ENCODE measurements at places on chromosomes 16 and 17.

- DNase-seq = no peak
Measured at GRCh38 chr17:64133546-64134215, 3.7 kb upstream of the ERN1 start.

GRCh38 chr17:43341715-43342588 lies 56.8 kb upstream of the ARL4D start:
- no peak for DNase-seq

DNA sequence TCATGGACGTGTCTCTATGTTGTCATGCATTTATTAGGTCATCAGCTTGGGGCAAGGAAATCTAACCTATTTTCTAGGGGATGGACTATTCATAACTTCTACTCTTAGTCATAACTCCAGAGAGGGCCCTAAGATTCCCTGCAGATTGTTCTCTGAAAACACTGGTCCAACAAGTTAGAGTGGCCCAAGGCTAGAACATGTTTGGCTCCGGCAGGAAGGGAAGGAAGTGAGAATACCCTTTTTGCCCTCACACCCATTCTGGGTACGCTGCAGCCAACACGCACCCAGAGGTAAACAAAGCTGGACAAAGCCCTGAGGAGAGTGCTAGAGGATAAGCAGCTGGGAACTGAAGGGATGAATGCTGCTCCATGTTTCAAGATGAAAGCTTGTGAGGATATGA lies 9.9 kb downstream of the C16orf86 start:
- DNase-seq = no peak

DNA sequence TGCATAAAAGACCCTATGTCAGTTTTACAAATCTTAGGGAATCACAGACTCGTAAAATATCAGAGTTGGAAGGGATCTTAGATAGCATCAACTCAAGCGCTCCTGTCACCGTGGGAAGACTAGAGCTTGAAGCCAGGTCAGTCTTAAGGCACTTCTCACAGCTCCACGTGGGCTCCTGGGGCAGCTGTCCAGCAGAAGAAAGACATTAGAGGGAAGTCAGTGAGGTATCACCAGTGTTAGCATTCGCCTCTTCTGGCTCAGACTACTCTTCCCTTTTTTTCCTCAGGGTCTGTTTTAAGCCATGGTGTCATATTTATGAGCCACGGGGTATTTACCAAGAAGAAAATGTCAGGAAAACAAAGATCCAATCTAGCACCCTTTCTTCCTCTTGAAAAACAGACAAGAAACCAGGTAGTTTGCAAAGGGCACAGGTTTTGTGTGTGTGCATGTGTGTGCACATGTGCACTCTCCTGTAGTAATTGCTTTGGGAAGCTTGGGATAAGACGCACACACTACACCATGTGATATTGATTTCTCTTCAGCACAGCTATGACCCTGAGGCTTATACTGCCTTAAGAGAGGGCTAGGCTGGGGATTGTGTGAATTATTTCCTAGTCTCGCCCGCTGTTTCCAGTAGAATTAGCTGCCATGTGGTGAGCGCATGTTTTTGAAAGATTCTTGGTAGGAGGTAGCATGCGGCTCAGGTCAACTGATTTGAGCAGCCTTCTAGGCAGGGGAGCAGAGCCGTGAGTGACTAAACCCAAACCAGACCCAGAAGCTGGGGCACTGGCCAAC lies 61.0 kb upstream of the ELAC2 start:
- DNase-seq = no peak

DNA sequence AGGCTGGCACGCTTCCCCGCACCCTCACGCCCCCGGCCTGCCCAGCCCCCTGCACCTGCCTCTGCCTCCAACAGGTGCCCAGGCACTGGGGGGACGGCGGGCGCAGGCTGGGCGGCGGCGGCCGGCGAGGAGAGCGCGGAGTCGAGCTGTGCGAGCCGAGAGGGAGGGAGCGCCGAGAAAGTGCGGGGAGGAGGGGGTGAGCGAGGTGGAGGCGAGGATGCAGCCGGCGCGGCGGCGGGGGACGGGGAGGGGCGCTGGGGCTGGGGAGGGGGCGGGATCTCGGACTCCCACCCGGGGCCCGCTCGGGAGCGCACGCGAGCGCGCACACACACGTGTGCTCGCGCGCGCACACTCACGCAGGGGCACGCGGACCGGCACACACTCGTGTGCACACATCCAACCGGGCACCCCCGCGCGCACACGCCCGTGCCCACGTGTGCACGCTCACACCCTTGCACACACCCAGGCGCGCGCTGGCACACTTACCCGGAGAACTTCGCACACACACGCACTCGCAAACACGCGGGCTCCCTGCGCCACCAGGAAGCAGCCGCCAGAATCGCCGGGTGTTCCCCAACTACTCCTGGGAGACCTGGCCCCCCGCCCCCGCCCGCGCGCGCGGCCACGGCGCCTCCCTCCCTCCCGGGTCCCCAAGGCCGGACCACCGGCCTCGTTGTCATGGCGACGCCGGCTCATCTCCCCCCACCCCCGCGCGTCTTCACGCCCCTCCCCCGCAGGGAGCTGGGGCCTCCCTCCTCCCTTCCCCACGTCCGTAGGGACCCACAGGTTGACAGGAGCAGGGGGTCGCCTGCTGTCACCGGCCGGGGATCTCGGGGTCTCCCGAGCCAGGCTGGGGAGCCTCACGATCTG lies at the start of gene DOC2A:
Gene DOC2A (minus strand): TSS at position 184 of the 870 bp plus-strand sequence. CDS start 805 bp downstream, outside the sequence.
- no peak for DNase-seq

DNA sequence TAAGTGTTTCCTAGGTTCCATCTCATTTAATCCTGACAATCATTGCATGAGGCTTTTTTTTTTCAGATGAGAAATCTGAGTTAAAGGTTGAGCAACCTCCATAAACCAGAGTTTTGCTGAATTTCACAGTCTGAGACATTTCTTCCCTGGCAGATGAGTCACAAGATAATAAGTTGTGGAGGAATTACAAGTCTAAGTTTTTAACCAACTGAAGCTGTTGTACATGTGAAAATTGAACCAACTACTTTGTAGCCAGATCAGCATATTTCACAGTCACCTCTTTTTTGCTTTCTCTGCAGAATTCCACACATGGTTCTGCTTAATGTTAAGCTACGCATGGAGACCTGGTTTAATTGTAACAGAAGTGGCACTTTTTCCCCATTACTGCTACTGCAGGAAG lies 765.6 kb downstream of the CDH11 start:
- no peak for DNase-seq

GRCh38 chr17:66850692-66851091 lies 15.8 kb downstream of the CACNG5 start:
- DNase-seq = no peak

DNA sequence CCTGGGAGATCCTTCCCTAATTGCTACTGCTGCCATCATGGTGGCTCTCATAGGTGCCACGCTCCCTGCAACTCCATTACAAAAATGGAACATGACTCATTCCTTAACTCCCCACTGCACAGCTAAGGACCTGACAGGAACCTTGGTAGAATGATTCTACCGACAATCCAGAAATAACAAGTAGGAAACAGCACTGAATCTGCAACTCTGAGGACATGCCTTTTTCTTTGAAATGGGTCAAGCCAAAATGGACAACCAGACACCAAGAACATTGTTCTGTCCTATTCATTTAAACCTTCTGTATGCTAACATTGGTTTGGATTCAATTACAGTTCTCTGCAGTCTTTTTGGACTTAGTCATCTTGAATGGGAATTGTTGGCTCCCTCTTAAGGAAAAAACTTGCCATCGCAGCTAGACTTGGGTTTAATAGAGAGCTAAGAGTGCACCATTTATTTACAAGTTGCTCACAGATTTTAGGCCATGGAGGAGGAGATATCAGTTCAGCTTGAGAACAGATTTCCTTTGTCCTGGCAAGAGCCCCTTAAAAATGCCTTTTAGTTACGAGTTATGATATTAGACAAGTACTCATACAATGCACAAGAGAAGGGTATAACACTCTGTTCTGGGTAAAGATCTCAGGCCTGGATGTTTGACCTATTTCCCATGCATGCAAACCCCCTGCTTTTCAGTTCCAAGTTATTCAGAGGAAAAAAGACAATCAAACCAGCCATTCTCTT lies 20.9 kb upstream of the NSRP1 start:
- DNase-seq = no peak

- DNase-seq = no peak
Measured at GRCh38 chr17:28938552-28938951, 12.8 kb downstream of the PHF12 start.

DNA sequence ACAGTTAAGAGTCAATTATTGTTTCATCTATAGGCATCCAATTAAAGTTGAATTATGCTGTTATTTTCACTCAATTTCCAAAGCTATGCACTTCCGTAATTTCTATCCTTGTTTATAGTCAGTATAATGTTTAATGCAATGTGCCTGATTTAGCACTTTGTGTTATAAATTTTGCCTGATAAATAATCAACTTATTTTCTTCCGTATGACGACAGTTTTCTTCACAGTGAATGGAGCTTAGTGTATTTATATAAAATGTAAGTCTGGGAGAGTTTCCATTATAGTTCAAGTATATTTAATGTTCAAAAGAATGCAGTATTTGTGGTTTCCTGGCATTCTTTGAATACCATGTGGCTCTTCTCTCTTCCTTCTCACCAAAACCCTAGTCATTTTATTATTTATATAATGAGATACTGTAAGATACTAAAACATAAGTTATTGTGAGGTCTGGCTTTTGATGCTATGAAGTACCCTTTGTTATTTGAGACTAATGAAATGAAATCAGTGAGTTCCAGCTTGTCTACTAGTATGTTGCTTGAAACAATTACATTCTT lies 240.6 kb downstream of the PRKCA start:
- DNase-seq = no peak

DNA sequence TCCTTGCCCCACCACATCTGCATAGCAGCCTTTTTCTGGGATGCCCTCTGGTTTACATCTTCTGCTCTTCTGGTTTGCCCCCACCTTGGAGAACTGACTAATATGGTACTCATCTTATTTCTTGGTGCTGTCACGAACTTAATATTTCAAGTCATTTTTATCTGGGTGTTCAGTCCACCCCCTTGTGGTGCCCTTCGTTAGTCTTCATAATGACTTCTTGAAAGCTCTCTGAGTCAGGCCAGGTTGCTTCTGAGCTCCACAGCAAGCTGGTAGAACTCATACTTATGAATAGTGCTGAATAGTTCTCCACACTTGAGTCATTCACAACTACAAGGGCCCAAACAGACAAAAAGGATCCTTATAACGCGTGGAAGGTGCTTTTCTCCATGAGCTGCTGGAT lies 35.8 kb upstream of the TEKT3 start:
- DNase-seq = no peak

DNA sequence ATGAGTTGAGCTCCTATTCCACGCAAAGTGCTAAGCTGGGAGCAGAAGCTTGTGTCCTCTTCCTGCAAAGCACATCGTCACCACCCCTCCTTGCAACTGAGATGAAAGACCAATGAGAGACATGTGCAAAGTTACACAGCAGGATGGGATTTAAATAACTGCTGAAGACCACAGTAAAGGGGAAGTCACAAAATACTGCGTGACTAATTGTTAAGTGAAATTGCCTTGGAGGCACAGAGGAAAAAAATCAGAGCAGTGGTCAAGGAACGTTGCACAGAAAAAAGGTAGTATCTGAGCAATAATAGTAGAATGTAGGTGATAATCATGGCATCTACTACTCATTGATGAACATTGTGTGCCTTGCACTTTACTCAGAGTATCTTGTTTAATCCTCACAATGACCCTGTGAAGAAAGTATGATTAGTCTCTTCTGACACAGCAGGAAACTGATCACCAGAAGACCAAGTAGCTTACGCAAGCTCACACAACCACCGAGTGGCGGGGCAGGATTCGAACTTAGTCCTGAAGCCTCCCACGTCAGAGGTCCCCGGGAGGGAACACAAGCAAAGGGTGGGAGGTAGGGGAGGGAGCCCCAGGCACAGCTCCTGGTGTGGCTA lies 15.4 kb upstream of the MYO18A start:
- DNase-seq = no peak

- no peak for DNase-seq
Measured at GRCh38 chr17:5424909-5425308, 4.9 kb downstream of the RPAIN start.

DNA sequence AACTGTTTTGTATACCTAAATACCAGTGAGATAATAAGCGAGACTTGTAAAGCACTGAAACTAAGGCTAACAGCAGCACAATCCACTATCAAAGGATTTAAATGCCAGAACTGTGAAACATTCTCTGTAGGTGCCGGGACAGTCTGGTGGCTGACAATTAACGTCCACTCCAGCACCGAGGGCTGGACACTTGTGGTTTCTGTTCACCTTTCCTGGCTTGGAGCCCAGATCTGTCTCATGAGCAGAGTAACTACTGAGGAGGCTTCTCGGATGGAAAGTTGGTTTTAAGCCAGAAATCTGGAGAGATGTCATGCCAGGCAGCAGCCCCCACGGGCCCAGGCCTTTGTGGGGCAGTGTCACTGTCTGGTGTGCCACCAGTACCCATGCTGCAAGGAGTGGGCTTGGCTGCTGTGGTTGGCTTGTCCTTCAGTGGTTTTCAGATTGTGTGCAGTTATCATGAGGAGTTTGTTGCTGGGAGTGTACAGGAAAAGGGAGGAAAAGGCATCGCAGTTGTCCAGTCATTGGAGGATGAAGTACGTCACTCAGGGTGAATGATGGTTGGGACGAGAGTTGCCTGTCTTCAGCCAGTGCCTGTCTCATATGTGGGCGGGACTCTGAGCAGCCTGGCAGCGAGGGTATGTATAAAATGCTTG lies 35.5 kb downstream of the UBN1 start:
- no peak for DNase-seq

GRCh38 chr16:16067127-16067526 lies 117.7 kb downstream of the ABCC1 start:
- DNase-seq = no peak

DNA sequence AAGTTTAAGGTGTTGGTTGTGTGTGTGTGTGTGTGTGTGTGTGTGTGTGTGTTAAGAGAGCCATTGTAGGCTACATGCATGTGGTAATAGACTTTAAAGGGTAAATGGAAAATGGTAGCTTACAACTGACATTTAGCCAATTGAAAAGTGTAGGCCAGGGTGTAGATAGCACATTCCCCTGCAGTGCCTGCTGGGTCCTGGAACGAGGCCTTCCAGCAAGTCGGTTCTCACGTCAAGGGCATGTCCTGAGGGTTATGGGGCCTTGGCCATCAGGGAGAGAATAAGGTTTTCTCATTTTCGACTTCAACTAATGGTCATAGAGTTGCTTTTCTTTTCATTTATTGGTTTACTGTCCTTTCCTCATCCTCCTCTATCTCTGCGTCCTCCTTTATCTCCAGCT lies 65.1 kb downstream of the RPTOR start:
- DNase-seq = no peak

DNA sequence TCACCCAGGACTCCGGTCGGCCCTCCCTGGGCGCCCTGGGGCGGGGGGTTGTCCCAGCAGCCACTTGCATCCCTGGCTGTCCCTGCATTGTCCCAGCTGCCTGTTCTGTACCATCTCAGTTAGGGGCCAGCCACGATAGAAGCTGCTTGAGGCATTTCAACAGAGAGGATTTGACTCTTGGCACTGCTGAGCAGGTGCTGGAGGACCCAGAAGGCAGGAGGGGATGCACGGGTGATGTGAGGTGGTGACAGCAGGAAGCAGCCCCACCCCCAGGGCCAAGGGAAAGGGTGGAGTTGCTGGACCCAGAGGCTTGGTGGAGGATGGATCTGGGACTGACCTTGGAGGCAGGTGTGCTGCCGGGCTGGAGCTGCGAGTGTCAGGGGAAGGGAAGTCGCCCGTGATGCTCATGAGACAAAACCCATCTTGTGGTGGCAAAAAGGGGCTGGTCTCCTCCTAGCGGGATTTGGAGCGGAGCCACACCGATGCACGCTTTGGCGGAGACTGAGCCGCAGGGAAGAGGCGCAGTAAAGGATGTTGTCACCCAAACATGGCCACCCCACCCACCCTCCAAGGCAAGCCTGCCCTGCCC lies 188.0 kb upstream of the GSE1 start:
- DNase-seq = no peak

All from stimulated activated CD4-positive, alpha-beta T cell treated with anti-CD3 and anti-CD28 coated beads, Interleukin-1b, Interleukin-23, amount 100 ng/mL, for 1 hour (primary cell).